D341Med (cell line): ENCODE measurements at places on chromosomes 5 and 9.

DNA sequence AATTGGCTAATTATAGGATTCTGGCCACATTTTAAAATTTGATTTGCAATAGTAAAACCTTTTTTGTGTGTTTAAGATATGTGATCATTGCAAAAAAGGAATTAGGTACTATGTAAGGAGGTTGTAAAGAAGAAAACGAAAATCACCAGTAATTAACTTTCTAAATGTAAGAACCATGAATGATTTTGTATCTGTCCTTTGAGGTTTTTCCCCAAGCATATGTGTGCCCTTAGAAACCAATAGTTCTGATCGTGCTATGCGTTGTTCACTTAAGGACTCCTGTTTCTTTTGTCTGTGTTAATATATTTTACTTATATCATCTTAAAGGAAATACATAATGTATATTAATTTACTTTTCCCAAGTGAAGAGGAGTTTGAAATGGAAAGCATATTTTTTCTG is 410.2 kb downstream of the PSAT1 start:
- DNase-seq: no peak

DNA sequence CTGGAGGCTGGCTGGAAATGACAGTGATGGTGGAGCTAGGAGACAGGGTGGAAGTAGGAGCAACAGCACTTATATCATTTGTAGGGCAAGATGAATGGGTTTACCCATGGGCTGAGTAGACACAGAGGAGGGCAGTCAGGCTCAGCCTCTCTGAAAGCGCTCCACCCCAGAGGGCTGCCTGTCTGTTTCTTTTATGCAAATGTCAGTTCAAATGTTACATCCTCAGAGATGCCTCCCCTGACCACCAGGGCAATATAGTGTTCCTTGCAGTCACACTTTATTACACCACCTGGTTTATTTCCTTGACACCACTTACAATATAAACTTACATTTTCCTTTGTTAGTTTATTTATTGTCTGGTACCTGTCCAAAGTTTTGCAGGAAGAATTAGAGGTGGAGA is 159.5 kb upstream of the IL12B start:
- DNase-seq: no peak

- DNase-seq: no peak
Observed at GRCh38 chr9:2026220-2026997, 11.3 kb downstream of the SMARCA2 start.

GRCh38 chr9:133754187-133754586 is 16.0 kb upstream of the SARDH start:
- no peak for DNase-seq

DNA sequence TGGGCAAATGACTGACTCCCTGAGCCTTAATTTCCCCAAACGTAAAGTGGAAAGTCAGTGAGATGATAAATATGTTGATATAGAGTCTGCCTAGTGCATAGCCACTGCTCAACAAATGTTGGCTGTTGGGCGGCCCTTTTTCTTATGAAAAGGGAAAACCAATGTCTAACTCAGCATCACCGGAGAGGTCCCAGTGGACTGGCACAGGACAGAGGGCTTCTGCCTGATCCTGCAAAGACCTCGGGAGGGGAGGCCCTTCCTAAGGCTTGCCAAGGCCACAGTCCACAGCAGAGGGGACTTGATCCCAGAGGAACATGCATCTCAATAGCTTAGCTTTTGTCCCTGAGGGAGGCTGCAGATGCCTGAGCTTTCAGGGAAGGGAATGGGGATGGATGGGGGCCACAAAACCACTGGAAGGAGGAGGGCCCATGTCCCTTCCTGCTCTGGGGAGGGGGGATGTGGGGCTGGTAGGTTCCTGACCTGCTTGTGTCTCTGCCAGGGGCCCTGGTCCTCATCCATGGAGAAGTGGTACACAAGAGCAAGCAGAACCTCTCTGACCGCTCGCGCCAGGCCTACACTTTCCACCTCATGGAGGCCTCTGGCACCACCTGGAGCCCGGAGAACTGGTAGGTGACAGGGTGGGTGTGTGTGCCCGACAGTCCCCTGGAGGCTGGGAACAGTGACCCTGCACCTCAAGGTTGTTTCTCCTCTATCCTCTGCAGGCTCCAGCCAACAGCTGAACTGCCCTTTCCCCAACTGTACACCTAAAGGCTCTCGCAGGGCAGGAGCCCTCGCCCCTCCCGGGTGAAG is 6.3 kb downstream of the DOLK start:
- DNase-seq: no peak

GRCh38 chr5:15715967-15716366 is 216.0 kb downstream of the FBXL7 start:
- DNase-seq: no peak

DNA sequence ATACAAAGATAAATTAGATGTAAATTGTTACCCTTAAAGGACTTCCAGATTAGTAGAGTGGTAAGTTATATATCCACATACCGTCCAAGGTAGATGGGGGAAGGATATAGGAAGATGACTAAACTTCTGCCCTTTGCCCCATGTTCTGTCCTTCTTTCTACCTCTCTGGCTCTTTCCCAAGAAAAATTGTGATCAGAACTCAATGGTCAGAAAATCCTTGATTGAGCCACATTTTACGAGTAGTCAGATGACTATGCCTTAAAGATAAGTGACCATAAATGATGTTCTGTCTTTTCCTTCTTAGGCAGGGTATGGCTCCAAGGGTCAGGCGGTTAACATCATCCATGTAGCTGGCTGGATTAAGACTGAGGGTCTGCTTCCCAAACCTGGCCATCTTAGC is 4.4 kb downstream of the FRRS1L start:
- no peak for DNase-seq

- no peak for DNase-seq
Observed at GRCh38 chr5:9332026-9332425, 213.8 kb downstream of the SEMA5A start.

DNA sequence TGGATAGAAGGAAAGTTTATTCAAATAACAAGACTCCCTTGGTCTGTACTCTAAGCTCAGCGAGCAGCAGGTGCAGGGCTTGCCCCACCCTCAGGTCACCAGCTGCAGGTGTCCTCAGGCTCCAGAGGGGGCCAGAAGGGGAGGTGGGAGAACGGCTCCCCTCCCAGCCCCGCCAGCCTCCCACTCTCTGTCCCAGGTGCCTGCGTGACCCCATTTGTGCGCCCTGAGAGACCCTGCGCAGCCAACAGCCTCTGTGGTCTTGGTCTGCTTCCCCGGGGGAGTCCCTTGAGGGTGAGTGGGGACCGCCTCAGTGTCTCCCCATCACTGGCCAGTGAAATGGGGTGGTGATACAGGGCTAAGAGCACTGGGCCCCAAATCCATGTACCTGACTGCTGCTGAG is 62.3 kb upstream of the STXBP1 start:
- no peak for DNase-seq

DNA sequence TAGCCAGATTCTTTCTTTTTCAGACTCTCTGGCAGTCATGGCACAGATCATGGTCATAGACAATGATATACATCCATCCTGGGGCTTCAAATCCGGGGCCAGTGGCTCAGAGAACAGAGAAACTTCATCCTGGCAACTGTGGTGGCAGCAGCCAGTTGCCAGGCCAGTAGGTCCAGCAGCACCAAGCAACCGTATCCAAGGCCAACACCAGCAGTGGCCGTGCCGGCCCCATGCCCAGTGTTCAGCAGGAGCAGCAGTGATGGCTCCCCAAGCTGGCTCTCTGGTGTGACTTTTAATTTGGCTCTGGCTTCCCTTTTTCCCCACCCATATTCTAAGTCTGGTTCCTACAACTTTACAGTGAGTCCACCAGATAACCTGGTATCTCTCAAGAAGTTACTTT is 300.5 kb downstream of the DEPDC1B start:
- no peak for DNase-seq

GRCh38 chr9:87720173-87720572 is 5.7 kb upstream of the CTSL start:
- no peak for DNase-seq

GRCh38 chr9:19769213-19769612 is 19.6 kb downstream of the SLC24A2 start:
- no peak for DNase-seq

DNA sequence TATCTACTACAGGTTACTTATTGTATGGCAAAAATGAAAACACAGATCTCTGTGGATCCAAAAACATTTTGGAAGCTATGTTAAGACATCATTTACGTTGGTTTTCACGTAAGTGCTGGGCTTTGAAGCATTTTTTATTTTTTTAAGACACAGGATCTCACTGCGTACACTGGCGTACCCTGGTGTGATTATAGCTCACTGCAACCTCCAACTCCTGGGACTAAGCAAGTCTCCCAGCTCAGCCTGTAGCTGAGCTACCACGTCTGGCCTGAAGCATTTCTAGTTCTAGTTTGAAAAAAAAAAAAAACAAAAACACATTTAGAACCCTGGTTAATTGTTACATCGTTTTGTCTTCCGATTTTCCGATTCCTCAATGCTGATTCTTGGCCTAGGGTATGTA is 131.3 kb downstream of the AOPEP start:
- DNase-seq: no peak

GRCh38 chr9:136119061-136119882 is 597 bp upstream of the TMEM250 start:
- DNase-seq: no peak

DNA sequence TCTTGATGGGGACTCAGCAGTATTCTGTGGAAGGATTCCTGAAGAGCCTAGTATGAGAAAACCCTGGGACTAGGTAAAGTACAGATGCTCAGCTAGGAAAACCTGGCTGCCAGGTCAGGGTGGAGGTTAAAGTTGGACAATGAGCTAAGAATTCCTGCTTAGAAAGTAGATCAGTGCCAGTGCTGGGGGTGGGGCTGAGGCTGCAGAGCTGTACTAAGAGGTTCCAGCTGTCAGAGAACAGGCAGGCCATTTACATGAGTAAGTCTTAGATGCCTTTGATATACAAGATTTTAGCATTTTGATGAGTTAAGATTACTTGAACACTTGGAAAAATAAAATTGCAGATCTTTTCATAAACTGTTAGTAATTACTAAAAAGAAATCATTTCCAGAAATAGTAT is 332.3 kb upstream of the NUDT12 start:
- DNase-seq: no peak

GRCh38 chr9:107360098-107360497 is 77.0 kb downstream of the RAD23B start:
- no peak for DNase-seq

- DNase-seq: no peak
Observed at GRCh38 chr9:77013206-77013931, 6.1 kb upstream of the FOXB2 start.

- no peak for DNase-seq
Observed at GRCh38 chr9:38708759-38709158, 11.2 kb downstream of the FAM240B start.

GRCh38 chr5:43049236-43049635 is 9.1 kb upstream of the ANXA2R start:
- DNase-seq: no peak

GRCh38 chr5:150945486-150945885 is 40.7 kb upstream of the ZNF300 start:
- DNase-seq: no peak

GRCh38 chr5:133639850-133640528 is 27.6 kb upstream of the FSTL4 start:
- DNase-seq: no peak

GRCh38 chr5:160960592-160960991 is 108.6 kb upstream of the ATP10B start:
- DNase-seq: no peak

GRCh38 chr5:78550891-78551290 is 97.7 kb downstream of the LHFPL2 start:
- DNase-seq: no peak

GRCh38 chr5:146003852-146004251 is 67.5 kb downstream of the SH3RF2 start:
- DNase-seq: no peak

DNA sequence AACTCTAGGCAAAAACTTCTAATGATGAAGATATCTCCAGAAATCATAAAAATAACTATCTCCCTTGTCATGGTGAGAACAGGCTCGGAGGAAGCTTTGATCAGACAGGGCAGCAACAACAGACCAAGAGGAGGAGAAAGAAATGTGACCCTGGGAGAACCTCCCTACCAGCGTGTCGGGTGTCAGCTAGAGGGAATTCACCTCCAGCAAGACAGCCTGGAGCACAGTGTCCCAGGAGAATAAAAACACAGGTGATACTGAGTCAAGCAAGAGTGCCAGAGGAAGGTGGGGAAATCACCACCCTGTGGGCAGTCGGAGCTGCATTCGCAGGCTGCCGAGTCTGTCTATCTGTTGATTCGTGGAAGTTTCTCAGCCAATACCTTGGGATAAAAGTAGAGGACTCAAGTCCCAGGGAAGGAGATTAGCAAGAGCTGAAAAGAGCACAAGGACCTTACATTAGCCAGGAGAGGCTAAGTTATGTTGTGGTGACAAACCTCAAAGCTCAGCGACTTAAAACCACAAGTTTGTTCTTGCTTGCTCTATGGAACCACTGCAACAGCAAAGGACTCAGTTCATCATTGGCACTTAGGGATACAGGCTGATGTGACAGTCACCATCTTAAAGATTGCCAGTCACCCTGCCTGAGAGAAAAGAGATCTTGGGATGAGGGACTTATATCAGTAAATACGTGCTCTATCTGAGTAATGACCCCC is 598.3 kb downstream of the CCDC171 start:
- DNase-seq: no peak

DNA sequence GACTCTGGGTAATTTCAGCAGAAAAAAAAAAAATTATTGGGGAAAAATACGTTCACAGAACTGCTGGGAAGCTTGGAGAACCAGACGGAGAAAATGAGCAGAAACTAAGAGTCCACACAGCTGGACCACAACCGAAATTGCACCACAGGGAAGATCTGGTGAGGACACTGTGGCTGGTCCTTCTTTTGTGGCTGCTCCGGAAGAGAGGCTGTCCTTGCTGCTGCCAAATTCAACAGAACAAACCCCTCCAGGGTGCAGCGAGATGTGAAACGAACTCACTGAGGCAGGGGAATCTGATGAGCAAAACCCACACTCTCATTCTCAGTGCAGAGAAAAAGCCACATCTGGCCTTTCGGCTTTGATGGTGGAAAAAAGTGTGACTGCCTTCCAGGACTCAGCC is 200.0 kb downstream of the ACTL7B start:
- no peak for DNase-seq

GRCh38 chr5:105506692-105507277 is 1944.2 kb upstream of the NUDT12 start:
- DNase-seq: peak; percentile 50

GRCh38 chr5:19987612-19988361 is at the start of gene CDH18:
Gene CDH18 (minus strand): TSS chr5:19988200. CDS start chr5:19838986, 149,214 bp downstream.
- peak; percentile 88 for DNase-seq

DNA sequence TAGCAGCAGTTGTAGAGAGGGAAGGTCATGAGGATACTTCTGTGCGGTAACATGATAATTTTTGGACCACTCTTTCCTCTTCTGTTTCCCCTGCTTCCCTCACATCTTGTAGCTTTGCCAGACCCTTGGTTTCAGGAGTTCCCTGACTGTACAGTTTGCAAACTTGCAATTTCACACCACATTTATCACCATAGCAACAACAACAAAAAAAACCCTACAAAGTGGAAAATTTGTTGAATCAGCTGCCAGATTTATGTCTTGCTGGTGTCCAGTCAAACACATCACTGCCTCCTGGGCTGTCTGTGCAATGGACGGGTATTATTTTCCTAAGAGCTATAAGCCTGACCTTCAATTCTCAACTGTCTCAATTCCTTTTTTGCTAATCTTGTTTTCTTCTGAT is 751.6 kb downstream of the TLR4 start:
- no peak for DNase-seq
